Stromal cell of bone marrow (primary cell): ENCODE measurements at places on chromosomes 5 and 9.
A peak's percentile ranks its signal among the peaks of the same experiment; 100 is the strongest.

- DNase-seq: no peak
Observed at GRCh38 chr9:38130724-38131123, 61.7 kb upstream of the SHB start.

GRCh38 chr9:134689321-134690181 is 47.9 kb downstream of the COL5A1 start:
- DNase-seq: peak; percentile 42

GRCh38 chr9:136138566-136138965 is 19.9 kb upstream of the TMEM250 start:
- no peak for DNase-seq

DNA sequence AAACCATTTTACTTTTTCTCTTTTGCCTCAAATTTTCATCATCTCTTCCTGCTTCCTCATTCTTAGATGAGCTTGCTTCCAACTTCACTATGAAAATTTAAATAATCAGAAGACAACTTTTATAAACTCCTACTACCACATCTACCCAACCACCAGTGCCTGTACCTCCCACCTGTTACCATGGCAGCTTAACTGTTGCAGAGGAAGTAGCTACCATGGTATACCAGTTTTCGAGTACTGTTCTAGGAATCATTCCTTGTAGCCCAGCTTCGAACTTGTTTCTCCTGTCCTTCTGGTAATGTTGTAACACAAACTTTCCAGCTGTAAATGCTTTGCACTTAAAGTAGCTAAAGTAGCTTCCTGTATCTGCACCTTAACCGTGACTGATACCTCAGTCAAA is 266.8 kb upstream of the NREP start:
- no peak for DNase-seq

DNA sequence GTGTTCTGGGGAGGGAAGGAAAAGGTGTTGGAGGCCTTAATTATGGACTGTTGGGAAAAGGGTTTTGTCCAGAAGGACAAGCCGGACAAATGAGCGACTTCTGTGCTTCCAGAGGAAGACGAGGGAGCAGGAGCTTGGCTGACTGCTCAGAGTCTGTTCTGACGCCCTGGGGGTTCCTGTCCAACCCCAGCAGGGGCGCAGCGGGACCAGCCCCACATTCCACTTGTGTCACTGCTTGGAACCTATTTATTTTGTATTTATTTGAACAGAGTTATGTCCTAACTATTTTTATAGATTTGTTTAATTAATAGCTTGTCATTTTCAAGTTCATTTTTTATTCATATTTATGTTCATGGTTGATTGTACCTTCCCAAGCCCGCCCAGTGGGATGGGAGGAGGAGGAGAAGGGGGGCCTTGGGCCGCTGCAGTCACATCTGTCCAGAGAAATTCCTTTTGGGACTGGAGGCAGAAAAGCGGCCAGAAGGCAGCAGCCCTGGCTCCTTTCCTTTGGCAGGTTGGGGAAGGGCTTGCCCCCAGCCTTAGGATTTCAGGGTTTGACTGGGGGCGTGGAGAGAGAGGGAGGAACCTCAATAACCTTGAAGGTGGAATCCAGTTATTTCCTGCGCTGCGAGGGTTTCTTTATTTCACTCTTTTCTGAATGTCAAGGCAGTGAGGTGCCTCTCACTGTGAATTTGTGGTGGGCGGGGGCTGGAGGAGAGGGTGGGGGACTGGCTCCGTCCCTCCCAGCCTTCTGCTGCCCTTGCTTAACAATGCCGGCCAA is 19.1 kb downstream of the PTGES2 start:
- no peak for DNase-seq

- no peak for DNase-seq
Observed at GRCh38 chr9:98931600-98932389, 11.9 kb upstream of the COL15A1 start.

DNA sequence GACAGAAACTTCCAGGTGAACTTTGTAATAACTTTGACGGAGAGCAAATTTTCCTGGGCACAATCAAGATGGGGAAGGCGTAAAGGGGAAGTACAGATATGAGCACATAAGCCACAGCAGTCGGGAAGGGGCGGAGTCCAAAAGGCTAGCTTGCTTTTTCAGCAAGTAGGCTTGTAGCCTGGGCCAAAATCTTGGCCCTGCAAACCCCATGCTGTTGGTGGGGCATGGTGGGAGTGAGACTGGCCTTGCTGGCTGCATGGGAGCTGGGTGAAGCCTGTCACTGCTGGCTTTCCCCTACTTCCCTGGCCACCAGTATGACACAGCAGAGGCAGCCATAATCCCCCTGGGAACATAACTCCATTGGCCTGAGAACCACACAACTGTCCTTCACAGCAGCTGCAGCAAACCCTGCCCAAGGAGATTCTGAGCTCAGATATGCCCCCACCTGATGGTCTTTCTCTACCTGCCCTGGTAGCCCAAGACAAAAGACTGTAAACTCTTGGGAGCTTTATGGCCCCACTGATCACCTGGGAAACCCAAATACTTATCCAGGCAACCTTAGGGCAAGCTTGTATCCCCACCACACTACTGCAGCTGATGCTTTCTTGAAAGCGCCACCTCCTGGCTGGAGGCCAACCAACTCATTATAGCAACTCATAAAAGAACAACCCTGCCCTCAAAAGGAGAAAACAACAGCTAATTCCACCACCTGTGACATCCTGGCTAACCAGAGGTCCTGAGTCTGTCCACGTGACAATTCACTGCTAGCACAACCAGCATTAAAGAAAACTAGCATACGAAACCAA is 24.0 kb downstream of the DCTN4 start:
- no peak for DNase-seq

DNA sequence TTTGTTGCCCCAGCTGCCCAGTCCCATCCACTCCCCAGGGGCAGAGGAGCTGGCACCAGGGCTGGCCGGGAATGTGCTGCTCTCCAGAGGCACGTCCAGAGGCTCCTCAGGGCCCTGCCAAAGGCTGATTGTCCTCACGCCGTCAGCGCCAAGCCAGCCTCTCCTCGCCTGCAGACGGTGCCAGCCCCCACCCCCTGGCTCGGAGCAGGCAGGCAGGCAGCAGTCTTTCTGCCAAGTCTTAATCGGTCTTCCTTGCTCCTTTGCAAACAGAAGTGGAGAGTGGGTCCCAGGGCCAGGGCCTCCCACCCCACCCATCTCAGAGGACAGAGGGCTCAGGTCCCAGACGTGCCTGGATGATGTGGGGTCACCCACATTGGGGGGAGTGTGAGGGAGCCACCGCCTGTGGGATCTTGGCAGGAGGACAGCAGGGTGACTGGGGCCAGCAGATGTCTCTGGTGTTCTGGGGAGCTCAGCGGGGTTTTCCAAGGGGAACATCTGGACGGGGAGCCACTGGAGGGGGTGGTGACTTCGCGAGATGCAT is 36.3 kb downstream of the FAM163B start:
- DNase-seq: no peak

GRCh38 chr5:10452768-10453331 is 11.2 kb downstream of the ROPN1L start:
- peak; percentile 65 for DNase-seq

DNA sequence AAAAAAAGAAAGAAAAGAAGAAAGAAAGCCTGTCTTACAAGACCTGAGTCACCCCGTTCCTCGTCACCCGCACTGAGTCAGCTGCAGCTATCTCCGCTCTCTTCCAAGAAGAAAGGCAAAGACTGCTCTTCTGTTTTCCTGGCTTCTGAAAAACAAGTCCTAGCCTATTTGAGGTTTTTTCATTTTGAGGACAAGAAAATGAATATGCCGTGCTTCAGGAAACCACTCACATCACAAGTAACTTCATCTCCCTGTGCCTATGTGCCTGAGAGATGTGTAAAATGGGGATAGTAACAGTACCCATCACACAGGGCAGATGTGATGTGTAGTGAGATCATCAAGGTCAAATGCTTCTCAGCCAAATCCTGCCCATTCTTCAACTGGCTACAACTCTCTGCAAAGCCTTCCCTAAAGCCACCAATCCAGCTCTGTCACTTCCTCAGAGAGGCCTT is 78.4 kb downstream of the GLDC start:
- DNase-seq: peak; percentile 91

GRCh38 chr5:154740957-154741356 is 14.2 kb upstream of the LARP1 start:
- DNase-seq: no peak
